ENCODE measurements at places on chromosomes 16 and 17.

DNA sequence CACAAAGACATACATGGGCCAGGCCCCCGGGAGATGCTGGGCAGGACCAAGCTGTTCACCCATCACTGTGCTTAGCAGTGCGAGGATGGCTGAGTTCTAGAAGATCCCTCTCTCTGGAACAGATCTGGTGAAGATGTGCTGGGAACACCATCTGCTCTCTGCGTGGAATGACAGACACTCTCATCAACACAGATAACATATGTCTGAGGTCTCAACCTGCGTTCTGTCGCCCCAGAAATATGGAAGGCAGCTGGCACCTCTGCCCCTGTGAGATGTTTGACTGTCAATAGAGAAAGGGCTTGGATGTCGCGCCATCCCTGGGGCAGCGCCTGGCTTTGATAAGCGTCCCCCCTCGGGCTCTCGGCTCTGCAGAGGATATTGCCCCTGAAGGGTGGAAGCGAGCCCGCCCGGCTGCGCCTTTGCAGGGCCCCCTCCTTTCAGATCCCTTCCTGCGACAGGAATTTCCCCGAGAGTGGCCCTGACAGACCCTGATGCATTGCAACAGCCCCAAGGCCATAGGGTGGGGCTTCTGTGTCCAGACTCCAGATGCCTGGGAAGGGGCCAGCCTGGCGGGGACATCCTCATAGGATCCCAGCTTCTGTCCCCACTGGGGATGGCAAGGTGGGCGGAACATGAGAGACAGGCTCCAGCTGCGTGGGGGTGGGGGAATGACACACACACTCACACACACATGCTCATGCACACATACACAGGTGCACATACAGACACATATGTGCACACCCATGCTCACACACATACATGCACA, 86.9 kb upstream of the ZNF469 start:
- DNase-seq, result no peak

- DNase-seq, result no peak
These were observed 71.0 kb upstream of the EFCAB3 start for GRCh38 chr17:62309396-62309795.

GRCh38 chr17:30476726-30477082, 504 bp upstream of the GOSR1 start:
- no peak for DNase-seq

GRCh38 chr16:11032000-11032921, 87.9 kb downstream of the CLEC16A start:
- DNase-seq, result no peak

DNA sequence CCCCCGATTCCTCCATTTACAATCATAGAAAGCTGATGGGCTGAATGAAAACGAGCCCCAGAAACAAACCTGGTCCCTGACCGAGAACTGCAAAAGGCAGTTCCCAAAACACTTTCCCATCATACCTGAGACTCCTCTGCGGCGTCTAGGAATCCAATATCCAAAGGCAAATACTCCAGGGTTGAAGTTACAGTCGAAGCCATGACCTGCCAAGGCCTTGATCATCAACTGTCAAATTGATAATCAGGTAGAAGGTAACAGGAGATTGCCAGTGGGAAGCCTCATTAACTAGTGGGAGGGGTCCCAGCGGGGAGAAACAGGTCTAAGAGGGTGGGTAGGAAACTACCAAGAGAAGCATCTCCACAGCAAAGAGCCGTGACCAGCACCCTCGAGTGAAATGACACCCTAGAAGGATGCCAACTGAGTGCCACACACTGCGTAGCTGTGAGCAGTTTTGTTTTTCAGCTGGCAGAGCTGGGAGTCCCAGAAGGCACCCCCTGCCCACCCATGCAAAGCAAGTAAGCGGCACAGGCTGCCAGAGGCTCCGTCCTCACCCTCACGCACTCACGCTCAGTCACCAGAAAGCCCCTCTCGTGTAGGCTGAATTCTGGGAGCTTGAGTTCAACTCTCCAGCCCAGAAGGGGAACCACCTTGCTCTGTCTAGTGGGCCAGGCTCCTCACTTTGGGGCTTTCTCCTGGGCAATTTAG, 146.1 kb downstream of the GAS7 start:
- no peak for DNase-seq

DNA sequence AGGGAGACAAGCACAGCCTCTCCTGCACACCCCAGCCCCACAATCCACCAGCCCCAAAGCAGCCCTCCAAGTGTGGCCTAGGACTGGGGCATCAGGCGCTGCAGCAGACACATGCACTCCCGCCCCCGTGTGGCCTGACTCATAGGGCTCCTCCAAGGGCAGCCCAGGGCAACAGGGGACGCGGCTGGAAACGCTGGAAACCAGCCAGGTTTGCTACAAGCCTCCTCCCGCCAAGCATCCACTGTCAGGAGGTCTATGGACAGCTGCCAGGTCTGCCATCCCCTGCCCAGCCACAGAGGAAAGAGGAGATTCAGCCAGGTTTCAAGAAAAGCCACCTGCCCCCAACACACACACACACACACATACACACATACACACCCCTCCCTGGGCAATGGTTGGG, 25.8 kb downstream of the SRCIN1 start:
- peak; percentile 61 for DNase-seq

- peak; percentile 20 for DNase-seq
These were observed 17.3 kb upstream of the KRT24 start for GRCh38 chr17:40720899-40721298.

DNA sequence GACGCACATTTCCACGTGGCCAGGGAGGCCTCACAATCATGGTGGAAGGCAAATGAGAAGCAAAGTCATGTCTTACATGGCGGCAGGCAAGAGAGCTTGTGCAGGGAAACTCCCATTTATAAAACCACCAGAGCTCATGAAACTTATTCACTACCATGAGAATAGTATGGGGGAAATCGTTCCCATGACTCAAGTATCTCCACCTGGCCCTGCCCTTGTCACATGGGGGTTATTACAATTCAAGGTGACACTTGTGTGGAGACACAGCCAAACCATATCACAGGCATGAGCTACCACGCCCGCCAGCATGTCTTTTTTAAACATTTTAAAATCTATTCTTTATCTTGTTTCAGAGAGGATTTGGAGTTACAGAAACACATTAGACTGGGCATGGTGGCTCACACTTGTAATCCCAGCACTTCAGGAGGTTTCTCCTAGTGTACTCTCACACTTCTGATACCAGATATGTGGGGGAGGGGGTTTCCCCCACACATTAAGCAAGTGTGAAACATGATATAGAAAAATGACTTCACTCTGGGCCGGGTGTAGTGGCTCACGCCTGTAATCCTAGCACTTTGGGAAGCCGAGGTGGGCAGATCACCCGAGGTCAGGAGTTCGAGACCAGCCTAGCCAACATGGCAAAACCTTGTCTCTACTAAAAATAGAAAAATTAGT, 5.6 kb upstream of the ATMIN start:
- DNase-seq, result no peak
